ENCODE measurements at places on chromosomes 13 and 19. TPM values are rescaled to one million over a fixed set of nuclear protein-coding genes. Genes with fewer than 3 reads are reported as not detected.

- no peaks in the 10 kb centered on the region for H3K27me3 ChIP-seq
- no peak overlapping the region for H3K4me3 ChIP-seq
Observed at GRCh38 chr19:21197590-21198295, 55.9 kb downstream of the ZNF431 start.

- no peaks in the 10 kb centered on the region for H3K27me3 ChIP-seq
- no peaks in the 10 kb centered on the region for H3K36me3 ChIP-seq
- H3K4me1 ChIP-seq = no peaks in the 10 kb centered on the region
- no peak overlapping the region for H3K4me3 ChIP-seq
Observed at GRCh38 chr13:46473806-46474205, 79.2 kb upstream of the LRCH1 start.

DNA sequence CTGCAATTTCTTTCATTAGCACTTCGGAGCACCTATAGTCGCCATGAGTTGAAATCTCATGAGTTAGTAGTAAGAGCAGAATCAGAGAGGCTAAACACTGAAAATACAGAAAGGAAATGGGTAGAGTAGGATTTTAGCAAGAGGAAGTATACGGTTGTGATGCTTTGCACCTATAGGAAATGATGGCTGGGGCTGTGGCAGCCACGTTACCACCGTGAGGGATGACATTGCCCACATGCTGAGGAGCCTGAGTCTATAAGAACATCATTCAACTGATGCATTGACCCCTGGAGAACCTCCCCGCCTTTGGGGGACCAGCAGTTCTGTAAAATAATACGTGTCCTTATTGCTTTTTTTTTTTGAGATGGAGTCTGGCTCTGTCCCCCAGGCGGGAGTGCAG is 20.4 kb downstream of the FAM187B start:
- no peak for DNase-seq
- H3K36me3 ChIP-seq = no peaks in the 10 kb centered on the region
- no peak overlapping the region for H3K27ac ChIP-seq
- no peaks in the 10 kb centered on the region for H3K27me3 ChIP-seq
- H3K4me1 ChIP-seq = peaks cover 1% of the 10 kb centered on the region

Gene NTN5
- total RNA-seq = 4.3 TPM

Gene NCAN
- 3.7 TPM for total RNA-seq

Measured in testis (tissue), 5 donors.